ENCODE measurements at places on chromosomes 5 and 9.

DNA sequence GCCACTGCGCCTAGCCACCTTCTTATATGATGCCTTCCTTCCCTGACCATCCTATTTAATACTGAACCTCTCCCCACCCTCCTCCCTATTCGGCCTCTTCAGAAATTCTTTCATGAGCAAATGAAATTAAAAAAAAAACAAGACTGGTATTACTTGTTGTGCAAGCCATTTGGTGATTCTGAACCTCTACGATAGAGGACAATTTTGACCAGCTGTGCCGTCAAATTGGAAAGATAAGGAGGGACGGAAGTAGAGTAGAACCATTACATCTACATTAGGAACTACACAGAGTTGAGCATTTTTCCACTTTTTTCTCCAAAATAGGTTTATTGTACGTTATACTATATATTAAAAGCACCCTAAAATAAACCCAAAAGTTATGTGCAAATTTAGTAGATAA, 2.9 kb downstream of the DHX29 start:
- no peak for DNase-seq

DNA sequence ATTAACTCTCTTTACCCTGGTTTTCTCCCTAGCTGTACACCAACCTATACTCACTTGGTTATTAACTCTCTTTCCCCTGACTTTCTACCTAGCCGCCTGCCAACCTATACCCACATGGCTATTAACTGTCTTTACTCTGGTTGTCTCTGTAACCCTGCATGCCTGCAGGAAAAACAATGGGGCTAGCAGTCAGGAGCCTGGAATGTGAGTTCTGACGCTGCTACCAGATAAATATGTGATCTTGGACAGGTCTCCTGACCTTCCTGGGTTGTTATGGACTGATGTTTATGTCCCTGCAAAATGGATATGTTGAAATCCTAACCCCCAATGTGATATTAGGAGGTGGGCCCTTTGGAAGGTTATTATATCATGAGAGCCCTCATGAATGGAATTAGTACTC, 119.2 kb downstream of the SMARCA2 start:
- peak; percentile 43 for DNase-seq

DNA sequence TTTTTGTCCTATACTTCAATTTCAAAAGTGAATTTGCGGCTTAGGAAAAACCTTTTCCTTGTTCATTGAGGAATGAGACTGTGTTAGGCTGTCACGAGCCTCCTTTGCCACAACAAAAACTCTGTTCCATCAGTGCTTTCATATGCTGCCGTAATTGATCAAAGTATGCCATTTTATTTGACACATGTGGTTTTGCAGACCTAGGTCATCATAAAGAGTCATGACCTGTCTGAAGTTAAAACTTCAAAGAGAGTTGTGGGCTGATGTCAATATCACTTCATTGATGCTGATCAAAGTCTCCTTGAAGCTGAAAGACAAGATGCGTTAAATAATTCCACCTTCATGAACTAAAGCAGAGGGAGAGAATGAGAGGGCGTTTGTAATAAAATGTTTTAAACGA, 55.5 kb downstream of the SYK start:
- no peak for DNase-seq

DNA sequence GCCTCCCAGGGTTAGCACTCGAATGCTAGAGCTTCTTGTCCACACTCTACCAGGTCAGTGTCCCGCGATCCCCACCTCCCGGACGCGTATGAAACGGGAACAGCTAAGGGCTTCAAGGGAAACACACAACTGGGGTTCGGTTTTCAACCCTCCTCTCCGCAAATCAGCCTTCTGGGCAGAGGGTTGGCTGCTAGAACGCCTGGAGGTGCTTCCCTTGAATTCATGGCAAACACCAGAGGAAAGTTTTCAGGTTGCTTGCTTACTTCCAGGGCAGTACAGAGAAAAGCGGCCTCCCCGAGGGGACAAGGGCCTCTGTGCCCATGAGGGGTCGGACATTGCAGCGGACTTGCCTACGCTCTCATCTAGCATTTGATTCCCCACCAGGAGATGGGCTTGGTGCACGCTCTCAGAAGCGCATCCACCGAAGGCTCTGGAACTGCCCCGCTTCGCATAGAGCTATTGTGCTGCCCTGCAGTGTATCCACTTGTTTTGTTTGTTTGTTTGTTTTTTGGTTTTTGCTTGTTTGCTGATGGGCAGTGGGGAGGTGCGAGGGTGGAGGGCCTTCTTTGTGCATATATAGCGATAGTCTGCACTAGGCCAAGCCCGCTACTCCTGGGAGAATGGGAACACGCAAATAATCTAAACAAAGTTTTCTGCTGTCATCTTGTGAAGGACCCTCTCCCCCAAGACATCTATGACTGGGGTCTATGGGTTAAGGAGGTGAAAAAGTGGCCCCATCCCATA, 1.3 kb upstream of the DMRT3 start:
- DNase-seq = no peak

GRCh38 chr9:81578606-81579005, 110.7 kb downstream of the TLE1 start:
- DNase-seq = peak; percentile 85
